Stimulated activated CD4-positive, alpha-beta T cell treated with anti-CD3 and anti-CD28 coated beads, Interleukin-2, amount 100 ng/mL, for 24 hours (primary cell): ENCODE measurements at places on chromosomes 12 and 14.

DNA sequence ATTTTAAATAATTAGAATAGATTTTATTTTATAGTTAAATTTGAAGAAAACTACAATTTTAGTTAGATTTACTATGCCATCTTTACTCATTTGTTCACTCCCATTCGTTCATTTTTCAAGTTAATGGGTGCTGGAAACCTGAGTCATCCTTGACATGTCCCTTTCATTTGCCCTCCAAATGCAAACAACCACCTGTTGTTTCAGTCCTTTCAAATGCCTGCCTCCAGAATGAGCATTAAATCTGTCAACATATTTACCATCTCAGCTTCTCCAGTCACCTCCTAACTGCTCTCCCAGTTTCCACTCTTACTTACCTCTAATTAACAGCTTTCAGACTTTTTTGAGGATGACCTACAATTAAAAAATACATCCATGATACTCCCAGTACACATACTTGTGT lies 375.5 kb downstream of the RAD51B start:
- no peak for DNase-seq

DNA sequence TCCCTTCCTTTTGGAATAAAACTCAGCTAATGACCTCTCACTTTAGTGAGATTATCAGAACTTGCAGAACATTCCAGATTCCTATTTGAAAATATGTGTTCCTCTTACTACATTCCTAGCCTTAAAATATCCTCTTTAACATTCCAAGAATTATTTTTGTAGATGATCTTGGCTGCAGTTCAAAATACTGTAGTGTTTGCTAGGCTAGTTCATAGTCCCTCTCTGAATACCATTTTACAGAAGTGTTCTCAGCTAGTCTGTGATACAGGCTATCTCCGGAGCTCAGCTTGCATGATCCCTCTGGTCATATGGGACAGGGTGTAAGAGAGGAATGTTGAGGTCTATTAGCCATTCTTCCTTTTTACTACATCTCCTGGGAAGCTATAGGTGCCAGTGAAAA lies 17.6 kb upstream of the GPR33 start:
- no peak for DNase-seq

DNA sequence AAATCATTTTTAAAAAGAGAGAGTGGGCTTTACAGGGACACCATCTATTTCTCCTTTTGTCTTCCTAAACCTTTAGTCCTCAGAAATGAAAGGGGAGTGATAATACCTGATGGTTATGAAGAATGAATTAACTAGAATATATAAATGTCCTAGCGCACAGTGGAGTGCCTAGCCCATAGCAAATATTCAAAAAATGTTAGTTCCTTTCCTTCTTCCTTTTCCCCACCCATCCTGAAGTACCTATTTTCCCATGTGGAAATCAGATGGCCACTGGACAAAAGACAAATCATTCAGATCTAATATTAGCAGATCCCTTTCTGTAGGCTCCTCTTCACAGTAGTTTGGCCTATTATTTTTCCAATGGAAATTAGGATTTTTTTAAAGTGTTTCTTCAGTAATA lies 90.0 kb downstream of the SLC25A21 start:
- no peak for DNase-seq

GRCh38 chr12:52521175-52521567 lies 977 bp upstream of the KRT5 start:
- DNase-seq = no peak

- DNase-seq = no peak
Measured at GRCh38 chr14:53285064-53285463, 131.9 kb upstream of the DDHD1 start.

GRCh38 chr12:88816201-88816600 lies 235.9 kb upstream of the KITLG start:
- DNase-seq = no peak

DNA sequence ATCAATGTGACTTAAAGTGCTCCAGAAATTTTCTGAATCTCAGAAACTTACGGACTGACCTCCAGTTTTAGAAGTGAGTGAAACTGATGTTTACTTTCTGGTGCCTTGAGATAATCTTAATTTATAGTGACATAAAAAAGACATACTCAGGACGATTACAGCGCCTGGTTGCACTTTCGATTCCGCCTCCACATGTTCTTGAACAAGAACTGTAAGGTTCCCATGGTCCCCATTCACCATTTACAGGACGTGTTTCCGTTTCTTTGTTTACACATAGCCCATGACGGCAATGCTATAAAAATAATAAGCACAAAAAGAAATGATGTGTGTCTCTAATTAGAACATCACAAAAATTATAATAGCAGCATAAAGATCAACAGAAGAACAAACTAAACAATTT lies 98.2 kb downstream of the ADAMTS20 start:
- DNase-seq = no peak

DNA sequence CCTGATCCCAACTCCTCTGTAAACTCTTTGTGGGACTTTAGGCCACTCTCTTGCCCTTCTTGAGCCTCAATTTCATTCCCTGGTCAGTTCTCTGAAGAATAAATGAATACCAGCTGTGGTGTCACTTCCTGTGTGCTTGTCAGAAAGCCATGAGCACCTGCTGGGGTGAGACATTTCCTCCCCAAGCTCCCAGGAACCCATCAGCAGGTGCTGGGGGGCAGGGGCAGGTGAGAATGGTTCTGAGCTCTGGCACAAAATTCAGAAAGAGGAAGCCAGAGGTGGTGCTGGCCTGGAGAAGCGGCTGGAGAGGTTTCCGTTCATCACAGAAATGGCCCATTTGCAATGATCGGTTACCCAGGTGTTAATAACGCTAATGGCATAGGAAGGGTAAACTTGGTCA lies 14.9 kb downstream of the LHX5 start:
- no peak for DNase-seq

GRCh38 chr12:106049105-106049504 lies 89.6 kb downstream of the NUAK1 start:
- no peak for DNase-seq

- DNase-seq = no peak
Measured at GRCh38 chr12:92860521-92860920, 68.6 kb downstream of the EEA1 start.

DNA sequence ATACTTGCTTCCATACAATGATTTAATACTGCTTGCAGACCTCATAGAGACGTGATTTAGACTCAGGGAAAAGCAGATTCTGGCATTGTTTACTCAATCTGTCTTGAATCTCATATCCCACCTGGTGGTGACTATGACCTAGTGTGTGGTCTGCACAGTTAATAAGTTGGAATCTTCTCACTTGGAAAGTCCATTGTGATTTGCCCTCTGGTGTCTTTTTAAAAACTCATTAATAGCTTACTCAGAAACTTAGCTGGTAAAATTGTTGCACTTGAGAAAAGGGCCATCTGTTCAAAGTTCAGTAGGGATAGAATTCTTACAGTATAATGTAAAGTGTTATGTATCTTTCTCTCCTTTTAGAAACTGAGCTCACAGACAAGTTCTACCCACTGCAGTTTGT lies 106.0 kb downstream of the PELI2 start:
- no peak for DNase-seq

DNA sequence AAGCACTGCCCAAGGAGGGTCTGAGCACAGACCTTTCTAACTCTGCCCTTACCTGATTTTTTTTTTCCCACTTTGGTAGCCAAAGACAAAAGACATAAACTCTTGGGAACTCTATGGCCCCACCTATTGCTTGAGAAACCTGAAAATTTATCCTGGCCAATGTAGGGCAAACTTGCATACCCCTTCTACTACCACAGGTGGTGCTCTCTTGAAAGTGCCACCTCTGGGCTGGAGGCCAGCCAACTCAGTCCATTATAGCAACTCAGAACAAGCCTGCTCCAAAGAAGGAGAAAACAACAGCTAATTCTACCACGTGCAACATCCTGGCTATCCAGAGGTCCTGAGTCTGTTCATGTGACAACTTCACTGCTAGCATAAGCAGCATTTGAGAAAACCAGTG lies 55.7 kb upstream of the ABCD2 start:
- DNase-seq = no peak

- DNase-seq = no peak
Measured at GRCh38 chr14:56807386-56808109, 2.7 kb downstream of the OTX2 start.

- DNase-seq = no peak
Measured at GRCh38 chr12:57325395-57325794, 74.4 kb upstream of the STAC3 start.

DNA sequence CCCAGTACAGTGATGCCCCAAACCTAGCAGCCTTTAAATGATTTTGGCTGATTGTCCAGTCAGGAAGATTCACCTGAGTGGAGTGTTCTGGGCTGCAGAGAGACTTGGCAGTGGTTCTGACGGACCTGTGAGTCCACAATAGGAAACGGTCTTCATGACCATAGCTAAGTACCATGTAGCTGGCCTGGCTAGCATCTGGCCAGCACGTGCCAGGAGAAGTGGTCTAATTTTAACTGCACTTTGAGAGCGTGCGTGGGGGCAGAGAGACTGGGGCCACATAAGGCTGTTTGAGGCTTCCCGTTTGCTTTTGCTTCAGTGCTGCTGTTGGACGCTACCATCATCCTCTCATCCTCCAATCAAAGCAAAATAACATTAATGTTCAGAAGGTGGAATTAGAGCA lies 54.7 kb downstream of the PPM1A start:
- no peak for DNase-seq

DNA sequence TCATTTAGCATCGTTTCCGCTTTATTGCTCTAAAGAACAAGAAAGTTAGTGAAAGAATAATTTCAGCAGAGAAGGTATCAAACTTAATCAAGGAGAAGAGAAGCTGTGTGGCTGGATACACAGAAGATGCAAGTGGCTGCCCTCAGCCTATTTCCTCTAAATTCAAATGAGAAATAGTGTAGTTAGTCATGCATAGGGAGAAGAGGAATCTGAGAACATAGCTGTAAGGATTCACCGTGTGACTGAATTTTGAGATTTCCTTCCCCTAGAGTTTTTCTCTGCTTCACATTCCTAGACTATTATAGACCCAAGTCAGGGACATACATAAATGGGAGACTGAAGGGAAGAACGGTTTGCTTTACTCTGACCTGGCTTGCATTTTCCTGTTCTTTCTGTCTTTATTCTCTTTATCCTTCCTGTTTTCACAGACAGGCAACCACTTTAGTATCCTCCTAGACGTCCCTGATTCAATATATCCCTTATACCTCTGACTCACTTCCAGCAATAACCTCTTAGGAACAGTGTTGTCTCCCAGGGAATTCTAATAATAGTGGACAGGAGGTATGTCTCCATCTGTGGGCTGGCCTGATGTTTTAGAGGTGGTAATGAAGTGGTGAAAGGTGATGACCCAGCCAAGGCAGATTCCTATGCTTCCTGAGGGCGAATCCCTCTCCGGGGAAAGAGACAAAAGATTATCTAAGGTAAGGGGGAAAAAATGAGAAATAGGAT lies 7.0 kb downstream of the RNASE10 start:
- DNase-seq = no peak

- DNase-seq = no peak
Measured at GRCh38 chr14:68649476-68650189, 143.2 kb downstream of the ZFP36L1 start.

GRCh38 chr12:44875954-44876543 lies at the start of gene NELL2:
NELL2 (minus strand) TSS chr12:44876315; CDS start chr12:44875869, 446 bp downstream.
- DNase-seq = peak; percentile 75
